SW480 (cell line): ENCODE measurements at places on chromosomes 6 and 20.

- DNase-seq = no peak
Observed at GRCh38 chr6:126039284-126039683, 52.9 kb downstream of the TRMT11 start.

- DNase-seq = peak; percentile 49
Observed at GRCh38 chr6:75296811-75297779, 12.5 kb upstream of the TMEM30A start.

DNA sequence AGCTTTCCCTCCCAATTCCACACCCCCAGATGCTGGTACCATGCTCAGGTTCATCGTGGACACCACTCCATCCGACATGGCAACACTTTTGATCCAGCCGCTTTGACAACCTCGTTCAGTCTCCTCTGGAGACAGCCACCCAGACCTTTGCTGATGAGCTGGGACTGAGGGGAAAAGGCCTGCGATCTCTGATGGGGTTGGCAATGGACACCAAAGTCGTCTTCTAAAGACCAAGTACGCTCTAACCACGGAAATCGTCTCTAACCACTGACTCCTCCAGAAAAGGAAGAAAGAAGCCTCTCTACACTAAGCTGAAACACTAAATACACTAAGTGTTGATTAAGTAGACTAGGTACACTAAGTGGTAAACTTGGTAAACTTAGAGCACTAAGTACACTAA, 26.1 kb upstream of the HLA-E start:
- no peak for DNase-seq

GRCh38 chr20:48563191-48563870, 264.5 kb downstream of the PREX1 start:
- DNase-seq = no peak

DNA sequence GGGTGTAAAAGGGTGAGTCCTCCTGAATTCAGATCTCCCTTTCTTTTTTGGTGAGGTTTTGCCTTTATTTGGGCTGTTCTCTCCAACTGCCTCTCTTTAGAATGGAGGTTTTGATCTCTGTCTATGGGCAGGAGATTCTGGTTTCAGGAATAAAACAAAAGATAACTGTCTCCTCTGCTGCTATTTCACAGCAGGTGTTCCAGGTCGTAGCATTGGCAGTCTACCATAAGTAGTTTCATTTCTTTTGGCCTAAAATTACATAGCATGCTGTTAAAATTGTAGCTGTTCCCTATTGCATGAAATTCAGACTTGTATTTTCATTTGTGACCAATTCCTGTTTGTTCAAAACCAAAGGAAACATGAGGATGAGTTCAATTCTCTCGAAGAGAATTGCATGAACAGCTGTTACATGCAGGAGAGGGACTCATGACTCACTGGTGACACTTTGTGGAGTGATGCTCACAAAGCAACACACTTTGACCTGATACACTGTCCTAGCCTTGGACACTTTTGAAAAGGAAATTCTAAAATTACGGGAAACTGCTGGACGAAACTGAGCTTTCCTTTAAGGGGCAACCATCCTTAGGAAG, 76.8 kb upstream of the SIRPG start:
- peak; percentile 23 for DNase-seq

DNA sequence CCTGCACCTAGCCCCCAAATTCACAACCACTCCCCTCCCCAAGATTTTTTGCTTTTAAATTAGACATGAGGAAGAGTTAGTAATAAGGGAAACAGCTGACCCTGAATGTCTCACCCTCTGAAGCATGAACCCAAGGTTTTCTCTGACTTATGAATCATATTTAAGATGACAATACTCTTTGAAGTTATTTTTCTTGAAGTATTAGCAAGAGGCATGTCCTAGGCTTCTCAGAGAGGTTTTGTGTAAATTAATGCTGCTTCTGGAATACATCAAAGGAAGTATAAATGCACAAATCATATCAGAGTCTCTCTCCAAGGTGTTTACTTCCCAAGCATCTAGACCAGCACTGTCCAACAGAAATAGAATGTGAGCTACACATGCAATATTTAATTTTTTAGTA, 408.1 kb upstream of the MARCKS start:
- no peak for DNase-seq

GRCh38 chr20:19492116-19492515, 265.9 kb upstream of the RIN2 start:
- DNase-seq = no peak

DNA sequence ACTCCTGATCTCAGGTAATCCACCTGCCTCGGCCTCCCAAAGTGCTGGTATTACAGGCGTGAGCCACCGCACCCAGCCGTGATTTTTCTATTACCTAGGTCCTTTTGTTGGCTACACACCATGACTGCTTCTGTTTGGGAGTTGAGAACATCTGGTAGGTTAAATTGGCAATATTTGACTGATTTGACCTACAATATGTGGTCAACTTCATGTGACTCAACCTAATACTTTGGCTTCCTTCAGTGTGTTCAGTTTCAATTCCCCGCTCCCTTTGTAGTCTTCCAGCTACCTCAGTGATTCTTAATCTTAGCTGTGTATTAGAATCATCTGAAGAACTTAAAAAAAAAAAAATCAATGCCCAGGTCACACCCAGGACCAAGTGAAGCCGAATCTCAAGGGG, 47.4 kb downstream of the MYB start:
- DNase-seq = no peak

DNA sequence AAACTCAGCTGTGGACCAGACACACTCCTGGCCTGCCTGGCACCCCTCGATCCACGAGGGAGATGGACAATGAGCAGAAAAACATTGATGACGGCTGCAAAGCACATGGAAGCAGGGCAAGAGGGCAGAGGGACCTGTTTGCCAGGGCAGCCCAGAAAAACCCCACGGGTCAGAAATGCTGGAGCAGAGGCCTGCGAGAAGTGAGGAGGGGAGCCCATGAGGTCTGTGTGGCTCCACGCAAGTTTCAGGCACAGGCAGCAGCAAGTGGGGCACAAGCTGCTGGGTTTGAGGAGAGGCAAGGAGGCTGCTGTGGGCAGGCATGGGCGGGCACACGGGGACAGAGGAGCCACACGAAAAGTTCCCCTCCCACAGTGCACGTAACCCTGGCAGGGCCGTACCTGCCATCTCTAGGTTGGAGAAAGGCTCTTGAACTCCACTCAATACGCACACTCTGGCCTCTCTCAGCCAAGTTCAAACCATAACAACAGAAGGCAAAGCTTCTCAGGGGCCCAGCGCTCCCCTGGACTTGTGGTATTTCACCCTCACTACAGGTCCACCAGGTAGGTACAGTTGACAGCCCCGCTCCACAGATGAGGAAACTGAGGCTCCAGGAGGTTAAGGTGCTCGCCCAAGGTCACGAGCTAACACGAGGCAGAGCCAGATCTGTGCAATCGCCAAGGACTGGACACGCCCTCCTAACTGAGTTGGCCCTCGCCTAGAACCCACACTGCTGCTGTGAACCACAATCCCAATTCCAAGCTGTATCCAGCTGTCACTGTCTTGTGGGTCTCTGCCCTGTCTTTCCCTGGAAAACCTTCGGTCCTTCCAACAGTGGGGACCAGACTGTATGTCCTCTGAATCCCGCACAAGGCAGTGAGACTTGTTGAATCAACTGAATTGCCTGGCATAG, 108.2 kb downstream of the NOL4L start:
- no peak for DNase-seq

DNA sequence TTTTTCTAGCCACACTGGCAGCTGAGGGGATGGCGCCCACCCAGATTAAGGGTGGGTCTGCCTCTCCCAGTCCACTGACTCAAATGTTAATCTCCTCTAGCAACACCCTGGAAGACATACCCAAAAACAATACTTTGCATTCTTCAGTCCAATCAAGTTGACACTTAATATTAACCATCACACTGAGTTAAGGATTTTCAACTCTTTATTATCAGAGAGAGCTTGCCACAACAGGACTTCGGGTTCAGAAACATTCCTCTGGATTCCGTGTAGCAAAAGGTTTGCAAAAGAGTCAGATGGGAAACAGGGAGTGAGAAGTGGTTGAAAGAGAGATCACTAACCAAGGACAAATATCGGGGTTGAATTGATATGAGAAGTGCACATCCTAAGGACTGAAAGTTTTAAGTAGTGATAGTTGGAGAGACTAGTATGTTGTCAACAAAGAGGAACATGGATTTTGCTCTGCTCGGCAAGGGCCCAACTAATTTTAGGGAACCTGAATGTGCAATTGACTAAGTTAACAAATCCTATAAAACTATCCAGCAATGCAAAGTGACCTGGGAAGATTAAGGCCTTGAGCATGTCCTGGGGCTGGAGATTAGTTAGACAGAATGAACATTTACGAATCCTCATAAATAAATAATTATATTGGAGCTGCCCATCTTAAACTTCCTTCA, 137.0 kb upstream of the TENT5A start:
- DNase-seq = no peak

GRCh38 chr6:117992856-117993255, 85.8 kb downstream of the SLC35F1 start:
- peak; percentile 6 for DNase-seq

- DNase-seq = peak; percentile 49
Observed at GRCh38 chr20:24991897-24992486, 559 bp downstream of the APMAP start.

DNA sequence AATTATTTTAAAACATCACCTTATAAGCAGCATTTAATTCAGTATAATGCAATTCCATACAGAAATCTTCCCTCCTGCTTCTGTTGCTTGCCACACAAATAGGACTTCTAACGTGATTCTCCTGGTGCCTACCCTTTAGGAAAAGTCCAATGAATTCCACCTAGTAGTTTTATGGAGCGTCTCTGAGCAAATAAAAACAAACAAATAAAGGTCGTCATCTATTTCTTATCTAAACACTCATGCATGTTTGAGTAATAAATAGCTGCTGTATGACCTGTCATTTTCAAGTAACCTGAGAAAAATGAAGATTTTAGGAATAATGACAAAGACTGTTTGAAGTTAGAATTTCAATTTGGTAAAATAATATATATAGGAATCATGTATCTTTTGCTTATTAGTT, 102.7 kb downstream of the BMP5 start:
- no peak for DNase-seq

DNA sequence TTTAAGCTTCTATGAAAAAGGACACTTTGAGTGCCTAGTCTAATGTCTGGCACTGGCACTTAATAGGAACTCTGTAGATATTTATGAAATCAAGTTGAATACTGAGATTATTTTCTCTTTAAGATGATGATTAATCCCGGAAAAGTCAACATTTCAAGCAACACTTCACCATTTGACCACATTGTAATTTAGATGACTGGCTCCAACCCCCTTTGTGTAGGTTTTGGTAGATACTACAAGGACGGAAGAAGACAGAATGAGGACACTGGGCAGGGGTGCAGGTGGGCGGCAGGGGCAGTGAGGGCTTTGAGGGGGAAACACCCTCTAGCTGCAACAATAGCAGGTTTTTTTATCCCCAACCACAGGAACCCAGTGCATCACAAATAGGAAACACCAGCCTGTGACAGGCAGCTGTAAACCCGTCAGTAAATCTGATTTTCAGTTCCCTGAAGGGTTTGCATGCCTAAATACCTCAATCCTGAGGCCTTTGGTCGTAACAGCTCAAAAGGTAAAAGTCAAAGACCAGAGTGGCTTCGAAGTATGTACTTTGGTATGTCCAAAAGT, 4.6 kb downstream of the DTNBP1 start:
- no peak for DNase-seq

GRCh38 chr6:84836366-84836765, 72.0 kb upstream of the TBX18 start:
- no peak for DNase-seq

- no peak for DNase-seq
Observed at GRCh38 chr6:148983966-148984365, 237.1 kb downstream of the UST start.

- DNase-seq = no peak
Observed at GRCh38 chr6:4435981-4436445, 300.6 kb upstream of the ECI2 start.

DNA sequence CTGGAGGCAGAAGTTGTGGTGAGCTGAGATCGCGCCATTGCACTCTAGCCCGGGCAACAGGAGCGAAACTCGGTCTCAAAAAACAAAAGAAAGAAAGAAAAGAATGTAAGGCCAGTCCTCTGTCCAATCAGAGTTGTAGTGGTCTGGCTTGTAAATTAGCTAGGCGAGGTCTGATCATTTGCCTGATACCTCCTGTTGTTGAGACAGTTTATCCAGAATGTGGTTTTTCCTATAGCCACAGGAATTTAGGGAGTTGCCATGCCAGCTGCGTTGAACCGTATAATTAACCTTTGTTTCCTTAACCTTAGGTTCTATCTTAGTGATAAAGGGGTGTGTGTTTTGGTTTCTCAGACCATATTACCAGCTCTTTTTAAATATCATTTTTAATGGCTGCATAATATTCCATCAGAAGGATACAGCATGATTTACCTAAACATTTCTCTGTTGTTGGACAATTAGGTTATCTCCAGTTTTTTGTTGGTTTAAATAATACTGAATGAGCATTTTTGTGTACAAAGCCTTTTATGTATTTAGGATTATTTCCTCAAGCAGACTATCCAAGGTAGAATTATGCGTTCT, 11.7 kb upstream of the PPARD start:
- DNase-seq = peak; percentile 46

DNA sequence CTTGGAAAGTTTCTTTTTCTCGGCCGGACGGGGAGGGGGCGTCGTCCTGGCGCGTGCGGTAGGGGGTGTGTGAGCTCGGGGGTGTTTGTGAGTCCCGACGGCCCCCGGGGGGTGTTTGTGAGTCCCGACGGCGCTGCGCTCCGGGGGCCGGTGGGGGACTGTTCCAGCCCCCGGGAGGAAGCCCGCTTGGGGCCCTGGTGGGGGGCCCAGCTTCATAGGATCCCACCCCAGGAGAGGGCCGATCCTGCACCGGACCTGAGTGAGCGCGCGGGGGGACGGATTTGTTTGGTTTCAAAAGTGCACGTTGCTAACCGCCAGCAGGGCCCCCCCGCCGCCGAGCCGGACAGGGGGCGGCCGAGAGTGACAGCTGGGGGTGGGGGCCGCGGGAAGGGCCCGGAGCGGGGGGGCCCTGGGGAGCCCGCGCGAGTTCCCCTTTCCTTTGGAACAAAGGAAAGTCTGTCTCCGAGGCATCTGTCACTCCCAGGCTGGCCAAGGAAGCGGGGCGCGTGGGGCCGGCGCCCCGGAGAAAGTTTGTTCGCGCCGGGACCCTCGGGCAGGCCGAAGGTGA, 485 bp downstream of the TGIF2 start:
- DNase-seq = no peak

DNA sequence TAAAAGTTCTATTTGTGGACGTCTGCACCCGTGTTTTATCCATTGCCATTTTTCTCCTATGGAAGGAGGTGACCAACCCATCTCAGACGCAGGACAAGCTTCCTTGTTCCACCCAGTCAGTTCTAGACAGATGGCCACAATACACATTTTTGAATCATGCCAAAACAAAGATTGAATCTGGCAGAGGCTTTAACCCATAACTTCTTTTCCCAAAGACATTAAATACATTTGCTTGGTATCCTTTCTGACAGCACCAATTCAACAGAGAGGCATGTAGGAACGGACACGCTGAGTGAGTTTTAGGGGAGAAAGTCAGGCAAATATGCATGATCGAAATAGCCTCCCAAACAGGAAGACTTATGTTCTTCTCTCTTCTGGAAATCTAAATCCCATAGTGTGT, 552.7 kb upstream of the AGPAT4 start:
- DNase-seq = no peak

DNA sequence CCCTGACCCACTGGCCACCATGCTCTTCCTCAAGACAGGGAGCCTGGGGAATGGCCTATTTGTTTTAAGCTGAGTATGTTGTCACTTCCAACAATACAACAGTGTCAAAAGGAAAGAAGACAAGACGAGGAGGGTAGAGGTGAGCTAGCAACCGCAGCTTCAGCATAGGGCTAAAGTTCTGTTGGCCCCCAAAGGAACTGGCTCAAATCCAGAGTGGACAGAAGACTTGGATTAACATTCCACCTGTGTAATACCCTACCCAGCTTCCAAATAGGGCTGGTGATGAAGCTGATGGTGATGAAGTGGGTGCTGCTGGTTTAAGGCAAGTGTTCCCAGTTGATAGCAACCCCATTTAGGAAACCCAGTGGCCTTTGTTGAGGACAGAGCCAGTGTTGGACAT, 31.7 kb upstream of the KCNK5 start:
- no peak for DNase-seq
